Stimulated activated CD4-positive, alpha-beta T cell treated with anti-CD3 and anti-CD28 coated beads, Interleukin-2, amount 100 ng/mL, for 24 hours (primary cell): ENCODE measurements at places on chromosomes 1 and 21.
A peak's percentile ranks its signal among the peaks of the same experiment; 100 is the strongest.

DNA sequence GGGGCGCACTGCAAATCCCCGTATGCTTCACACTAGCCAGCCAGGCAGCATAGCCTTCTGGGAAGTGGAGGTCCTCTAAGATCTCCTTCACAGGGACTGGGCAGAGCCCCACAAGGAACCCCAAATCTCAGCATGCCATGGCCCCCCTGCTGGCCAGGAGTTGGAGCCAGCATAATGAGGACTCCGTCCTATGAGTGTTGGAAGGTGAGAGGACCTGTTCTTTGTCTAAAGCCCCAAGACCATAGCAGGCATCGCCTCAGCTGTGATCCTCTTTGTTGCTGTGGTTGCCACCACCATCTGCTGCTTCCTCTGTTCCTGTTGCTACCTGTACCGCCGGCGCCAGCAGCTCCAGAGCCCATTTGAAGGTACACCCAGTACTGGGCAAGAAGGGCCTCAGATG, 1.5 kb downstream of the SHISA4 start:
- no peak for DNase-seq

- DNase-seq = no peak
Measured at GRCh38 chr1:89850844-89851415, 30.1 kb downstream of the LRRC8D start.

- no peak for DNase-seq
Measured at GRCh38 chr1:78833491-78833890, 173.0 kb downstream of the ADGRL4 start.

DNA sequence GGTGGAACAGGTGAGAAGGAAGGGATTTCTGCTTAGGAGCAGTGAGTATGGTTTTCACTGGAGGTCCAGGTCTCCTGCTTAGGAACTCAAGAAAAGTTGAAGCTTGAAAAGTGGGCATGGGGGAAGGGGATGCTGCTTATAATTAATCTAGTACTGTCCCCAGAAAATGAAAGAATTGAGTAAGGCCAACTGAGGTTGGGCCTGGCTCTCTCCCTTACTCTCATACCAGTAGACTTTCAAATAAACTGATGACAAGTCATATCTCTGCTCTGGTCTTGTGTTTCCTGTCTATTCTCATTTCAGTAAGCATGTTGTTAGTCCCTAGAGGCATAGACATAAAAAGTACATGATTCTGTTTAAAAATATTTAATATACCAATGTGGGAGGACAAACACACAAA, 26.4 kb downstream of the CD48 start:
- DNase-seq = no peak

DNA sequence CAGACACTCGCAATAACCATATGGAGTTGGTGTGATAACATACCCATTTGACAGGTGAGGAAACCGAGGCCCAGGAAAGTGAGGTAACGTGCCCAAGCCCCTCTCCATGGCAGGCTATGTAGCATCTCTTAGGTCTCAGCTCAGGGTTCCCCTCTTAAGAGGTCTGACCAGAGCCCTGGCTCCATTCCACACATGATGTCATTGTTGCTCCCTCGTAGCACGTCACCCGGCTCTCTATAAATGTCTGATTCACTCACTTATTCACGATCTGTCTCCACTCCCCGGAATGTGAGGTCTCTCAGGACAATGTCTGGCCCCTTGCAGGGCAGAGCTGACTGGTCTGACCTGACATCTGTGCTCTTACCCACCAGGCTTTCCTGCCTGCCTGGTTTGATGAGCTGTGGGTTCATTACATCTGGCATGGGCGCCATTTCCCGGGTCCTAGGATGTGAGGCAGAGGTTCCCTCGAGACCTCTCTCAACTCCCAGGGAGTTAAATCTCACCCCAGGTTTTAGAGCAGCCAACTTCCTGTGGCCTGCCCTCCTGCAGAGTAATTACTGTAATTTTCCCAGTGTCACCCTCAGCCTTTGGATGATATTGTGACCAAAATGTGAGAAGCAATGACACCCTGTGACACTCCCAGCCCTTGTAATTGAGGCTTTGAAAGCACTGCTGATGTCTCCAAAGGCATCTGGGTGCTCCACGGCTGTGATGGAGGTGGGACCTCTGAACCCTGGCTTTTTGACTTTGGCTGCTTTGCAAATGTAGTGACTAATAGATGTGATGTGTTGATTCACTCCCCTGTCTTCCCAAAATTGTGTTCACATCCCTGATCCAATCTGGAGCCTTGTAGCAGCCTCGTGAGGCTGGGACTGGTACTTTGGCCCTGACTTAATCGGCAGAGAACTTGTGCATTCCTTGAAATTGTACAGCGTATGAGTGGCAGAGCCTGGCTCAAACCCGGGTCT, 10.6 kb downstream of the ACTL8 start:
- no peak for DNase-seq

GRCh38 chr1:20731057-20731991, 1.2 kb downstream of the SH2D5 start:
- no peak for DNase-seq

GRCh38 chr1:119784191-119784781, 15.6 kb upstream of the HMGCS2 start:
- DNase-seq = no peak

GRCh38 chr21:15401331-15401730, 328.5 kb upstream of the USP25 start:
- DNase-seq = no peak

DNA sequence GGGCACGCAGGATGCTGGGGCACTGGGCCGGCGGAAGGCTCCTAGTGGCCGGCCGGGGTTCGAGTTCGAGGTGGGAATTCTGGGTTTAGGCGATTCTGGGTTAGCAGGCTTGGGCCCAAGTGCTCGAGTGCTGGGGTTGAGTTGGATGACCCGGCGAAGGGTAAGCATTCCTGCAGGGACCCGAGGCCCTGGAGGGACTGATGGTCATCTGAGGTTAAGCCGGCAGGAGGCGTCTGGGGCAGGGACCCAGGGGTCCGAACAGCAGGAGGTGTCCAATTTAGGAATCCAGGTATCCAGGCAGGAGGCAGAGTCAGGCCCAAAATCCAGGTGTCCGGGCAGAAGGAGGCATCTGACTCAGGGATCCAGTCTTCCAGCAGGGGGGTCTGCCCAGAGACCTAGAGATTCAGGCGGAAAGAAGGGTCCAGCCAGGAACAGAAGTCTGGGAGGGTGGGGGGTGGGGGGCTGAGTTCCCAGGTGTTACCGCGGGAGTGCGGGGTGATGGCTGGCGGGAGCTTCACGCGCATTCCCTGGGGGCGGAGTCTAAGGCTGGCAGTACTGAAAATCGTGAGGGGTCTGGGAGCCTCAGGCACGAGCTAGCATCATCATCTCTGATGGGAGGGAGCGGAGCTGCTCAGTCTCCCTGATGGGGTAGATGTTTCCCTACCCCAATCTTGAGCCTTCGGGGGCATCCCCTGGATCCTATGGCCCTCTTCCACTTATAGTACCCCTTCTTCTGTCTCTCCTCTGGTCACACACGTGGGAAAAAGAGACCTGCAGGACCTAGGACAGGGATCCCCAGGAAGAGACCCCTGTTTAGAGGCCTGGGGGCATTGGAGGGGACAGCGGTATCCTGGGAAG, 585 bp downstream of the GPR3 start:
- DNase-seq = no peak

DNA sequence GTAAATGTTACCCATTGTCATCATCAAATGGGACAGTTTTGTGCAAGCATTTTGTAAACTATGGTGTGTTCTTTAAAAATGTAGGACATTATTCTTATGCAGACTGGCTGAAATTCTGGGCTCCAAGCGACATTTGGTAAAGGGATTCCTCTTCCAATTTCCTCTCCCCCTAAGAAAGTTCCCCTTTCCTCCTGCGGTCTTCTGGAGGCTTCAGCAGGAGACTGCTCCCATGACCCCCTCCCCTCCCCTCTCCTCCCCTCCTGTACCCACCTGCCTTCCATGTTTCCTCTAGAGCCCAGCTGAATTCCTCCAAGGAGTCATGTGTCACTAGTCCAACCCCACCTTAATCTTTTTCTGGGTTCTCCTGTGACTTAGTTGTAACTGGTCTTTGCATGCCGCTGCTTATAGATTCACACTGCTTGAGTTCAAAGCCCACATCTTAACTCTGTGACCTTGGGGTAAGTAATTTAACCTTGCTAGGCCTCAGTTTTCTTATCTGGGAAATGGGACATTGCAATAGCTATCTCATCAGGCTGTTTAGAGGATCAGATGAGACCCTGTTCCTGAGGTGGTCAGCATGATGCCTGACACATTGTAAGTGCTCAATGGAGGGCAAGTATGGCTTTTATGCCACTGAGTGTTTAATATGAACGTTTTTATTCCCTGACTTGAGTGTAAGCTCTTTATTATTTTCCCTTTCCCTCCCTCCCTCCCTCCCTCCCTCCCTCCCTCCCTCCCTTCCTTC, 69.9 kb upstream of the WDR26 start:
- DNase-seq = no peak

- DNase-seq = no peak
Measured at GRCh38 chr21:37429356-37429755, 62.8 kb downstream of the DYRK1A start.

DNA sequence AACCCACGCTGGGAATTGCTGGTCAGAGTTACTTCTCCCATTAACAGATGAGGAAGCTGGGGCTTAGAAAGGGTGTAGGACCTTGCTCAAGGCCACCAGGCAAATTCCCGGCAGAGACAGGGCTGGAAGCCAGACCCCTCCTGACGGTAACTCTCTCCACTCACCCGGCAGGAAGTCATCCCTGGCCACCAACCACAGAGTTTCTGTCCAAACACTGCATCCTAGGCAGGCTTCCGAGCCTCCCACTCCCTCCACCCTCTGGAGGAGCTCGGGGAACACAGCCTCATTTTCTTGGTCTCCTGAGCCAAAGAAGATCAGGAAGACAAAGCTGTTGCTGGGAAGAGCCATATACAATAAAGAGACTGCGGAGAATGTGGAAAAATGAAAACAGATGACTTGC, 25.0 kb upstream of the ZNF436 start:
- DNase-seq = no peak

- no peak for DNase-seq
Measured at GRCh38 chr21:44503901-44504399, 36.0 kb downstream of the KRTAP10-1 start.

DNA sequence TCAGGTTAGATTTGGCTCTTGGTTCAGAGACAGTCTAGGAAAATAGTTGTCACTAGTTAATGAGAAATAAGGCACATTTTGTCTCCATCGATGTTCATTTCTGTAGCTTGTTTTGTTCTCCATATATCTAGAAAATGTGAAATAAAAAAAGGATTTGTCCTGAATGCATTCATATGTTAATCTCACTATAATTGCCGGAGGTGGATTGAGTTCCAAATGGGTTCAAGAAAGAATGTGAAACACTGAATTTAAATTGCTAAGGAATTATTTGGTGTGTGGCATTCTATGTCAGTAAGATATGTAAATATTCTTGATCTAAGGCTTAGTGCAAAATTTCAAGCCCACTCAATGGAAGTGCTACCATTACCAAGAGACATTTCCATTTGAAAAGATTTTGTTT, 176.7 kb downstream of the LRRC7 start:
- no peak for DNase-seq

DNA sequence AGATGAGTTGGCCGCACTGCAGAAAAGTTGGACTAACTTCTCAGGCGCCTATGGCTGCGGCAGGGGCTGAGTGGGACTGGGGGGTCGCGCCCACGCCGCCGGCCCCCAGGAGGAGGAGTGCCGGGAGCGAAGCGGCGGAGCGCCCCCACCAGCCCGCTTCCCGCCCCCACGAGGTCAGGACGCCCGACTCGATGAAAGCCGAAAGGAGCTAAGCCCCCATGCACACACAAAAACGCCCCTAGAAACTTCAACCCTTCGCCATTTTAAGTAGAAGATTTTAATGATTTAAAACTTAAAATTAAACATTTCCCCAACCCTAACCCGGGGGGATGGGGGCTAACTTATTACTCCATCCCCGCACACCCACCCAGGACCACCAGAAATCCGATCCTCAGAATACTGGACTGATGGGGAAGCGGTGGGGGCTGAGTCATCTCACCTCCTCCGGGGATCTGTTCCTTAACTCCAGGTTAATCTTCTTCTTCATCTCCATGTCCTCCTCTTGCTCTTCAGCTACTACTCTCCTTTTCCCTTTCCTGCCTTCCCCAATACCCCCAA, 539 bp downstream of the ANP32E start:
- peak; percentile 46 for DNase-seq

GRCh38 chr1:226986496-226987178, 46.5 kb downstream of the COQ8A start:
- DNase-seq = no peak

DNA sequence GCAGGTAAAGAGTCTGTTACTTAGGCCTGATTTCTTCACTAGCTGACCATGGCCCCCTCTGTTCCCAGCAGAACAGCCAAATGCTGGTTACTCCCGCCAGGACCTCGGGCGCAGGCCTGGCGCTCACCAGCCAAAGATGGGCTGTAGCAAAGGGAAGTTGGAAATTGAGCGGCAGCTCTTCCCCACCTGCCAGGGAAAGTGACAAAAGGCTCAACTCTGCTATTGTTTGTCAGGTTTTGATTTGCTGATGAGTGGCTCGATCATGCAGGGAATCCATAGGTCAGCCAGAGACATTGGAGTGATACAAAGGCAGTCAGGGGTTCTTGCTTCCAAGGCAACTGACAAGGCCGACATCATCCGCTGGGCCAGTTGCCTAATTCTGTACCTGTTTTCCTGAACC, 120.1 kb downstream of the ASTN1 start:
- DNase-seq = no peak

DNA sequence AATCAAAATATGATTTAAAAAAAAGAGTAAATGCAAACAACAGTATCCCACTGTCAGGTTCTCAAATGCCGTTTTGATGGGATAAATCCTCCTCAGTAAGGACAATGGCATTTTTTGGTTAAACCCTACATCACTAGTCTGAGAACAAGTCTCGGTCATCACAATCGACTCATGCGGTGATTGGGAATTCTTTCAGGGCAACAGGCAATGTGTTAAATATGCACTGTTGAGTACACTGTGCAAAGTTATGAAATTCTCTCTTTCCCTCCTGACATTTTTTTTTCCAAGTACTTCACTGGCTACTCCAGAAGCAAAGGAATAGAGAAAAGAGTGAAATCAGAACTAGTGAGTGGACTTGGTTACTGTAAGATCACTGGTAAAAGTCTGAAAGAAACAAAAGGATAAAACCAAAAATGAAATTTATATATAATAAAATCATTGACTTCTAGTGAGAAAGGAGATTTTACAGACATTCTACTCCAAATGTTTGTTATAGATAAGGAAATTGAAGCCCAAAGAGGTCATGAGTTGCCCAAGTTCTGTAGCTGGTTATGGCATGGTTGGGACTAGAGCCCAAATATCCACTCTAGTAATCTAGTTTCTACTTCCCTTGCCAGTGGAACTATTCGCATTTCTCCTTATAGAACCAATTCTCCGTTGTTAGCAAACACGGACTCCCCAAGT, 111.3 kb downstream of the TGFBR3 start:
- no peak for DNase-seq

GRCh38 chr1:23537296-23537973, 6.4 kb upstream of the E2F2 start:
- no peak for DNase-seq

- no peak for DNase-seq
Measured at GRCh38 chr1:151124763-151125403, 21.5 kb downstream of the SEMA6C start.

- peak; percentile 83 for DNase-seq
Measured at GRCh38 chr1:225962440-225962975, 21.5 kb upstream of the LEFTY2 start.
